ENCODE measurements at places on chromosomes 2 and 18. TPM values are rescaled to one million over a fixed set of nuclear protein-coding genes. Genes with fewer than 3 reads are reported as not detected.

The TACR1 gene
- not detected for polyA plus RNA-seq

The NETO1 gene
- polyA plus RNA-seq: not detected

The PCARE gene
- not detected for polyA plus RNA-seq

The ABCB11 gene
- not detected for polyA plus RNA-seq

The ITPRIPL1 gene
- 0.50 TPM for polyA plus RNA-seq

The SH3BP4 gene
- 0.66 TPM for polyA plus RNA-seq

The SAG gene
- polyA plus RNA-seq: 0.03 TPM

DNA sequence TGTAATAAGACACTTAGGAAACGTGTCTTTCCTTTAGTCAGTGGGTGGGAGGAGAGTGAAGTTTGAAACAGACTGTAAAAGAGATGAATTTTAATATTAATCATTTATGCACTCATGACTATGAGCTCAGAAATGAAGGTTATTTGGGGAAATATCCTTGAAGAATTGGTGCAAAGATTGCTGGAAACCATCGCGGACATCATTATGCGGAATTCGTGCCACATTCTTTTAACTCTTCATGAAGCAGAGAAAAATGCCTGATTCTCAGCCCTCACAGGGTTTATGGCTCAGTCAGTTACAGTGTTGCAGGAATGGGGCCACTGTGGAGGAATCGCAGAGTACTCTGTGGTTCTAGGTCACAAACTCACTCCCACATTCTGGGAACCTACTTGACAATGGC is 109.7 kb downstream of the RGPD3 start:
- DNase-seq: no peak

GRCh38 chr2:232611559-232612218 is 21.7 kb upstream of the EFHD1 start:
- DNase-seq: peak; percentile 43

- no peak for DNase-seq
Measured at GRCh38 chr18:10386956-10387355, 67.5 kb upstream of the APCDD1 start.

GRCh38 chr2:42562474-42563144 is 5.8 kb upstream of the MTA3 start:
- no peak for DNase-seq

GRCh38 chr2:96163768-96164429 is 18.7 kb upstream of the DUSP2 start:
- DNase-seq: no peak

GRCh38 chr2:200590090-200590489 is 4.3 kb downstream of the AOX1 start:
- DNase-seq: no peak

GRCh38 chr2:144331674-144332355 is 188.1 kb downstream of the ZEB2 start:
- peak; percentile 54 for DNase-seq

DNA sequence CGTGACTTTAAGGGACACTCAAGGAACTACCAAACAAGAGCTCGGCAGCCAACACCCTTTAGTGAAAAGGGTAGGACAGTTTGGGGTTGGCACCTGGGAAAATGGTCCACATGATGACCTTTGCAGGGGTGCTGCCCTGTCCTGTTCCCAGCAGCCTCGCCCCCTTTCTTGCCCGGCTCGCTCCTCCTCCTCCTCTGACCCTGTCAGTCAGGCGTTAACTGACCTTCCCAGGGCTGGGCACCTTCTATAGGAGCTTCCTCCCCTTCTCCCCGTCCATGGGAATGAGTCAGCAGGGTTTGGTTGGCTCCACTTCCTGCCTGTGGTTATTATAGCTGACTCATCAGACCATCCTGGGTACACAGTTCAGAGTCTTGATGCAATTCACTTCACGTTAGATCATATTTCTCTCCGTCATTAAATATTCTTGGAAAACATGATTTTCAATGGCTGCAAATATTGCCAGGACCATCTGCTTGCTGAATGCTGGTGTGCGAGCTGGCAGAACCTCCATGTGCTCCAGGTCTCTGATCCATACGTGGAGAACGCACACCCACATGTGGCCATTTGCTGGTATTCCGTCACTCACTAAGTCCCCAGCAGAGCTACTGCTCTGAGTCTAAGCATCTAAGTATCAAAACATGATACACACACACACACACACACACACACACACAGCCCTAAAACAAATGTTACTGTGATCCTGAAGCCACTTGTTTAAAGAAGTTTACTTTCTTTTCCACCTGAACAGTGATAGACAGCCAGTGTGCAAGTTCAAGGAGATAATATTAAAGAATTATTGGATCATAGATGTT is 185.0 kb downstream of the ANAPC1 start:
- peak; percentile 98 for DNase-seq

GRCh38 chr2:106012001-106012590 is 182.0 kb downstream of the UXS1 start:
- DNase-seq: no peak

GRCh38 chr2:107436281-107436680 is 390.4 kb upstream of the RGPD4 start:
- no peak for DNase-seq

DNA sequence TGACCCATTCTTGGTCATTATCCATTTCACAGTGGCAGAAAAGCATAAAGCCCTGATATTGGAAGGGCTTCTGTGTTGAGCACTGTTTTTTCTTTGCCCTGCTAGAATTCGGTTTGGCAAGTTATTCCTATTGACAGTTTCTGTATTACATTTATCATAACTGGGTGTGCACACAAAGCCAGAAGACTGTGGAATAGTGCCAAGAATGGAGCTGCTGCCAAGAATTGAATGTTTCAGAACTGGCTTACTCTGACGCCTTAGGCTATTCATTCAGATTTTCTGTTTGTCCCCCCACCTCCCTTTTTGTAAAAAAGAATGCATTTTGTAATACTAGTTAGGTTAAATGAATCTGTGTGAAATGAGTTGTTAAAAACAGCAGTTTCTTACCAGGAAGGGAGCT is 12.7 kb downstream of the KDM3A start:
- DNase-seq: no peak

- DNase-seq: no peak
Measured at GRCh38 chr2:118791483-118791882, 56.0 kb downstream of the EN1 start.

DNA sequence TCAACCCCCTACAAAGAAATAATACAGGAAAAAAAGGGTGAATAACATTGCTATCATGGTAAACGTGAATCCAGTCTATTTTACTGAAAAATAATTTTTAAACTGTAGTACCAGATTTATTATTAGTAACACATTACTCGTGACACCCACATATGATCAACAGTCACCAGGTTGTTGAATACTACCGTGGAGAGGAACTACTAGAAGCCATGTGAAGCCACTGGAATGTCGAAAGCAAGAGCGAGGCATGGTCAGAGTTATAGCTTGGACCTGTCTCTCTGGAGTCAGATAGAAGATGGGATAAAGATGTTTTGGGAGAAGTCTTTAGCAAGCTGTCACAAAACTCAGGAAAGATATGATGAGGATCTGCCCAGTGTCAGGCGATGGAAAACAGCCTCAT is 63.2 kb upstream of the EPB41L3 start:
- no peak for DNase-seq

- no peak for DNase-seq
Measured at GRCh38 chr2:168894101-168894500, 3.9 kb upstream of the SPC25 start.

DNA sequence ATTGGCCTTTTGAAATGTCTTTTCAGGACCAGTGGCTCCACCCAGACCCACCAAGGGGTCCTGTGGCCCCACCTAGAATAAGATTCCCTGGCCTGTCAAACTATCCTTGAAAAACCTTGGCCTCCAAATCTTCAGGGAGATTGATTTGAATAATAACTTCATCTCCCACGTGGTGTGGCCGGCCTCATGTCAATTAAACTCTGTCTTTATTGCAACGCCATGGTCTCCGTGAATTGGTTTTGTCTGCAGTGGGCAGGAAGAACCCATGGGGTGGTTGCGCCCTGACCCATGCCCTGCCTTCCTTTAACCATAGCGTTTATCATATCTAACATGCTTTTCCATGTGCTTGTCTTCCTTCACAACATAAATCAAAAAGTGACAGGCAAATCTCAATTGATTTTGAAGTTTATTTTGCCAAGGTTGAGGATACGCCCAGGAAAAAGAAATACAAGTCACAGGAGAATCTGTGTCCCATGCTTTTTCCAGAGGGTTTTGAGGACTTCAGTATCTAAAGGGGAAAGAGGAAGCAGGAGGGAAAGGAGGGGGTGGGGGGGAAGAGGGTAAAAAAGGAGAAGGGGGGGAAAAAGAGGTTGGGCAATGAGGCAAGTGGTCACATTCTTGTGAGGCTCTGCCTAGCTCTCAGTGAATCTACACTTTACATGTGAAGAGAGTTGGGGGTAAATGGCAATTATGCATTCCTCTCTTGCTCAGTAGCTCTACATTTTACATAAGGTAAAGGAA is 66.5 kb upstream of the CABLES1 start:
- DNase-seq: peak; percentile 79
